ENCODE measurements at places on chromosomes 11 and 22.

- no peak for DNase-seq
Measured at GRCh38 chr11:30861064-30861463, 274.9 kb upstream of the MPPED2 start.

- DNase-seq = no peak
Measured at GRCh38 chr22:30348809-30349208, 7.9 kb downstream of the SF3A1 start.

GRCh38 chr11:27363576-27364117, 632 bp upstream of the CCDC34 start:
- no peak for DNase-seq

DNA sequence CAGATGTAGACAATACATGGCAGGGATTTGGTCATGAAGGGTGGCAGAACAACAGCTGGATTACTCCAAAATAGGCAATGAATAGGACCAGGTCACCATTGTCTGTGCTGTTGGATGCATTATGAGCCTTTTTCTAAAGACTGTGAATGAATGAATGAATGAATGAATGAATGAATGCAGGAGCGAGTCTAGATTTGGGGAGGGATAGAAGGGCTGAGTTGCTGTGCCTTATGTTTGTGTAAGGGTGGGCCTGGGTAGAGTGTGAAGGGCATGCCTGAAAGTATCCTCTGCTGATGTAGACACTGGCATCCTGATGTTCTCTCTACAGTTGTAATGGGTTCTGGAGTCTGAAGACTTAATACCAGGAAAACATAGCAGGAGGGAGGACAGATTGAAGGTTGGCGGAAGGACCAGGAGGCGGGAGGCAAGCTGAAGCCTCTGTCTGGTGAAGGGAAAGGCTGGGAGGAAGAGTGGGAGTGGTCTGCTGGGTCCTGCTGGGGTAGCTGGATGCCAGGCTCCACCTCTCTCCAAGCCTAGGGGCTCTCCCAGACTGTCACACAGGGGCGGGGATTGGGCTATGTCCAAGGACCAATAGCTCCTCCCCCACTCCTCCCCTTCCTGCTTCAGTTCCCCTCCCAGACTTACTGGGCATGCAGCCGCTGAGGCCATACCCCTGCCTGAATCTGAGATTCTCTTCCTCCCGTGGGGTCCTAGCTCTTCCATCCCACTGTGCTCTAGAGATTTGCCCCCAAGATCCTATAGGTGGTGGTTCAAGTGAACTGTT, 4.8 kb downstream of the TRIM3 start:
- peak; percentile 46 for DNase-seq

- no peak for DNase-seq
Measured at GRCh38 chr11:126660761-126661425, 305.4 kb downstream of the ST3GAL4 start.

- DNase-seq = no peak
Measured at GRCh38 chr11:121057922-121058321, 34.0 kb downstream of the TBCEL start.

DNA sequence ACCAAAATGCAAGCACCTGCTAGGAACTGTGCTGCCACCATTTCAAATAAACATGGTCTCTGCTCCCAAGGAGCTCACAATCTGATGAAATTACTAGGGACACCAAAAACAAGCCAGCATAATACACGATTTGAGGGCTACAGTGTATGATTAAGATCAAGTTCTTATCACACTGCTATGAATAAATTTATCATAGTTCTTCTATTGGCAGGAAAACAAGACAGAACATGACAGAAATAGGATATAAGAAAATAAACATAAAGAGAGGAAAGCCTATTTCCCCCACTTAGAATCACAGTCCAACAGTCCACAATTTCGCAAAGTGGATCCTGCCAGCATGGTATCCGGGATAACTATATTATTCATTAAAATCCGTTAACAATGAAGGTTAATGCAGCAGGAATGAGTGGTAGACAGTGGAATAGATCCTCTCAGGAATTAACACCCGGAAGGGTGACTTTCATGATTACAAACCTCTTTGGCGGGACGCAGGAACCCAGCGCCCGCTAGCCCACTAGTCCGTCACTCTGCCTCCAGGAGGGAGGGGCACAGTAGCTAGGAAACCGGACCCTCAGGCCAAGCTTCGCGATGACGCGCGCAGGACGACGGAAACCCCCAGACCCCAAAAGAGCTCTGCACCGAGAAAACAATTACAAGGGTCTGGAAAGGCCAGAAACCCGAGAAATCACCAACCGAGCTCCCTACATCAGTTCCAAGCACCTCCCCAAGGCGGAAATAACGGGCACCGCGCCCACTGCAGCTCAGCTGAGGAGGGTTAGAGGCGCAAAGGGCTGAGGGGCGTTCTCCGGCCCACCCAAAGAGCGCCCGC, 607 bp downstream of the CCDC82 start:
- DNase-seq = no peak

GRCh38 chr11:102276362-102276761, 40.9 kb upstream of the BIRC3 start:
- peak; percentile 46 for DNase-seq

DNA sequence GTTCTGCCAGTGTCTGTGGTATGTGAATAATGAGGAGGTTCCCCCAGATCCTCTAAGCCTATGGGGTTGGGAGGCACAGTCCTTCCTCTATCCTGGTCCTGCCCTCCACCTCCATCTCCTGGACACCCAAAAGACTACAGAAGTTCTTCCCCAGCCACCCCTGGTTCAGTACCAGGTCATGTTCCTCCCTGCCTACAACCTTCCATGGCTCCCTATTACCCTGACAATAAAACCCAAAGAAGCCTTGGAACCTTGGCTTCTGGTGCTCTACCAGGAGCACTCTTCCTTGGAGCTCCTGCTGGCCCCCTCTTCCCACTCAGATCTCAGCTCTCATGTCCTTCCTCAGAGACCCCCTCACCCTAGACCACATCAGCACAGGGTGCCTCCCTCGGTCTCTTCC, 12.9 kb downstream of the TRPM5 start:
- no peak for DNase-seq

- no peak for DNase-seq
Measured at GRCh38 chr11:35089666-35090065, 49.3 kb upstream of the CD44 start.

GRCh38 chr11:128470081-128470480, 117.3 kb downstream of the ETS1 start:
- no peak for DNase-seq

DNA sequence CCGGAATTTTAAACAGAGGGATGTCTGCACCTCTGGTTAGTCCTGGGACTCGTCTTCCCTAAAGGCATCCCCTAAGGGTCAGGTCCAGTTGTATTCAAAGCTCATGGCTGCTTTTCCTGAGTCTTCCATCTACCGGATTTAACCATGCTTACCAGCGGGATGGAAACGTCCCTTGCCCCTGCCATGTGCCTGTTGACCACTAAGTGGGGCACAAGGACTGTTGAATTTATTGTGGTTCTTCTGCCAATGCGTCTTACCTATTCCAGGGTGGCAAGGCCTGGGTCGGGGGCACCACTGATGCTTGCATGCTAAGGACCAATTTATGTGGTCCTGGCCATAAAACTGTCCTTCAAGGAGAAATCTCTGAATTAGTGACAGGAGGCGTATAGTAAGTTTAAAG, 25.6 kb downstream of the ANKRD42 start:
- DNase-seq = no peak

- no peak for DNase-seq
Measured at GRCh38 chr11:10409207-10409661, 45.8 kb upstream of the AMPD3 start.

DNA sequence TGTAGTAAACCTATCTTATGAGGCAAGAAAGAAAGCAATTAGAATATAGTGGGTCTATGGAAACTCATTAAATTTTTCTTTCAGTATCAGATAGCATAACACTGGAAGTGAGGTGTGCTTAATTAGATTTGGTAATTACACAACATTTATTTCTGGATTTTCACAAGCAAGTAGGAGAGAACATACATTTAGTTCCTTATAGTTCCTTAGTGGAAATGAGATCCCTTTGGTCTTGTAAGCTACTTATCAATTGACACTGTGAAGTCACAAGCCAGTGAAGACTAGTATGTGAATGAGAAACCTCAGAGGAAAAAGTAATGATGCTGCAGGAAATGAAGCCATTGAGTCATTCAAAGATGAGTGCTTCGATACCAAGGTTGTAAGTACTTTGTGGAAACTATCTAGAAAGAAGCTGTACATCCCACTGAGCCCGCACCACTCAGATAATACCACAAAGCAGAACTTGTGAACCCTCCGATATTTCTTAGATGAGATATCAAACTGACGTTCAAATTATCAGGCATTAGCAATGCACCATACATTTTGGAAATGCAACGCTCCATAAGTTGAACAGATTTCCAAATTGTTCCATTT, 53.5 kb downstream of the ENTHD1 start:
- DNase-seq = no peak

DNA sequence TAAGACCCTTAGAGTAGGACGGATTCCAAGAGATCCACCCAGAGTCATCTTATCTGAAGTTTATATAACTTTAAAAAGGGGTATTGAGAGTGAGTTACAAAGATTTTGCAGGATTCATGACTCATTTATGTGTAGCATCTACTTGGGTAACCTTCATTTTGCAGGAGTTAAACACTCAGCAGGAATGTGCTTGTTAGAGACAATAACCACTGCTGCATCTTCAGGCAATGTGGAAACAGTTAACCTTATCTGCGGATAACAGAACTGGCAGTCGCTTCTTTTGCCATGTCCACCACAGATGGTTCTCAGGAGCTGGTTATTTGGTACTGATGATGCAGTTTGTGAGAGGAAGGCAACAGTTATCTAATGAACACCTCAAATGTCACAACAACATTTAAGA, 417.9 kb upstream of the DDI1 start:
- no peak for DNase-seq

DNA sequence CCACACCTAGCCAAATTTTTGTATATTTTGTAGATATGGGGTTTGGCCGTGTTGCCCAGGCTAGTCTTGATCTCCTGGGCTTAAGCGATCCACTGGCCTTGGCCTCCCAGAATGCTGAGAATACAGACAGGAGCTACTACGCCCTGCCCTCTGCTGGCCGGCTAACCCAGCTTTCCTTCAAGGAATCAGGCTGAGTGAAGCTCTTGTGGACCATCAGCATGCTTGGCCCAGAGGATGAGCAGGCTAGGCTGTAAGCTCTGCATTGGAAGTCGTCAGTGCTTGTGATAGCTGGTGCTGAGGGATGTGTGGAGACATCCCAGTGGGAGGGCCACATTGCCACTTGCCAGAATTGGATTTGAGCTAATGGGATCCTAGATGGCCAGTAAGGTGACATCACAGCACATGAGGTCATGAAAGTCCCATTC, 60.6 kb downstream of the MED15 start:
- no peak for DNase-seq

- DNase-seq = peak; percentile 78
Measured at GRCh38 chr11:122209619-122210366, 93.8 kb upstream of the BLID start.

GRCh38 chr11:12100841-12101242, 9.5 kb upstream of the MICAL2 start:
- DNase-seq = no peak

GRCh38 chr11:112822478-112823274, 138.5 kb upstream of the NCAM1 start:
- DNase-seq = no peak

DNA sequence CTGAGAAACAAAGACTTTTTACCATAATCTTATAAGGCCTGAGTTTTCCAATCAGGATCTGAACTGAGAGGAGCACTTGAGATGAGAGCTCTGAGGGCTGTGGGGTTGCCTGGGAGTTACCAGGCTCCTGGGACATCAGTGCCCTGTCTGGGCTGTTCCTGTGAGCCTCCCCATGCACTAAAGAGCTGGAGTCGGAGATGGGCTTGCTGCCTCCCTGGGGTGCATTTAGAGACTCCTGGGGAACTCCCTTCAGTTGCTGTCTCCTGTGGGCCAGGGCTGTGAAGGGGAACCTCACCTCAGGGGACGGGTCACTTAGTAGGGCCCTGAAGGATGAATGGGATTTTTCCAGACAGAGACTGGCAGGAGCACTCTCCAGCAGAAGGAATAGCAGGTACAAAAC, 33.3 kb downstream of the KCNC1 start:
- no peak for DNase-seq

GRCh38 chr11:93659196-93659595, 2.3 kb upstream of the CEP295 start:
- no peak for DNase-seq

DNA sequence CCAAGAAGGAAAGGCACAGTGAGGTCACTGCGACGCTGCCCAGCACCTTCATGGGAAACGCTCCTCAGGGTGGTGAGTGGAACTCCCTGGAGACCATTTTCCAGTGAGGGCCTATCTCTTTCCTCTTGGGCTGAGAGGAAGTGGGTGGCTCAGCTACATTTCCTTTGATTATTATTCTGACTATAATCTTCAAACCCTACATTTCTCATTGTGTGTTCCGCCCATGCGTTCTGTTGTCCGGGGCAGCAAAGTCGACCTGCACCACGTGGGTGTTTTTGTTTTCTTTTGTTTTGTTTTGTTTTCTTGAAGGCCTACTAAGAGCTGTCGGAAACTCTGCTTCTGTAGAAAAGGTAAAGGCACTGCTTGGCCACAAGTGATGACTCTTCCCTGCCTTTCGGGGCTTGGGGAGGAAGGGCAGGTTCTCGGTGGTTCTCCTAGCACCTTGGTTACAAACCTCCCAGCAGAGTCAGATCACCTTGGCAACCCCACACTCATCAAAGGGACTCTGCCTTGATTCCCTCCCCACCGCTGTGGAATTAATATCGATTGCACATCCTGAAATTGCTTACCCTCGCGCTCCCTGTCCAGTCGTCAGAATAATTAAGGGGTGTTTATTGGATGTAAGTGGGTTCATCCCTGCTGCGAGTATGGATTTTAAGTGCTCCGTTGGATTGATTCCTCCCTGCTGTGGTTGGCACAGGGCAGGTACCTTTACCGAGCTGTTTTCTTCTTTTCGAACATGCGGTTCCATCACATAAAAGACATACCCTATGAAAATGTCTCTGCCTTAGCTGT, 7.3 kb downstream of the PARVB start:
- DNase-seq = no peak

DNA sequence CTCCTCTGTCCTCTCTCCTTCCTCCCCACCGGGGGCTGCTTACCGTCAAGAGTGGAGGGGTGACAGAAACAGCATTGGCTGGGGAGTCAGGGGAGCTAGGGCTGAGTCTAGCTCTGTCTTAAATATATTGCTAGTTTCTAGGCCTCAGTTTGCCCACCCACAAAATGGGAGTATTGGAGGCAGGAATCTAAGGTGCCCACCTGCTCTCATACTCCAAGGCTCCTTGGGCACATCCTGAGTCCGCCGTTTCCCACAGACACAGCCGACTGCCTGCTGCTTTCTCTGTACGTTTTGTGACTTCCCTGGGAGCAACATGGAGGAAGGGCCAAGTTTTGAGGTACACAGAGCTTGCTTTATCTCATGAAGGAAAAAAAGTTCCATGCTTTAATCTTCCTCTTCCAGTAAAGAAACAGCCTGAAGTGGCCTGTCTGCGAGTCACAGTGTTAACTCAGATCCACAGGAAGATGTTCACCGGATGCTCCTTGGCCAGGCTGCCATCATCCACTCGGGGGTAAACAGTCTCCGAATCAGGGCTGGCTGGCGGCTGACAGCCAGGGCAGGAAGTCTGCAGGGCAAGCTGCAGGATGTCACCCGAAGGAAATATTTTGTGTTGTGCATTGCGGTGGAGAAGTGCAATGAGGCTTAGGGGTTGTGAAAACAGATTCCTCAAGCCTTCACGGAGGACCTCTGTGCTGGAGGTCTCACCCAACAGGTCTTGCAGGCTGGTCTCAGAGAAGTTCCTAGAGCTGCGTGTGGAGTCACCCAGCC, 11.0 kb upstream of the CERK start:
- DNase-seq = no peak
